ENCODE measurements at places on chromosomes 6 and 20.
A peak's percentile ranks its signal among the peaks of the same experiment; 100 is the strongest.

- no peak for DNase-seq
Observed at GRCh38 chr20:16222859-16223411, 350.3 kb downstream of the KIF16B start.

DNA sequence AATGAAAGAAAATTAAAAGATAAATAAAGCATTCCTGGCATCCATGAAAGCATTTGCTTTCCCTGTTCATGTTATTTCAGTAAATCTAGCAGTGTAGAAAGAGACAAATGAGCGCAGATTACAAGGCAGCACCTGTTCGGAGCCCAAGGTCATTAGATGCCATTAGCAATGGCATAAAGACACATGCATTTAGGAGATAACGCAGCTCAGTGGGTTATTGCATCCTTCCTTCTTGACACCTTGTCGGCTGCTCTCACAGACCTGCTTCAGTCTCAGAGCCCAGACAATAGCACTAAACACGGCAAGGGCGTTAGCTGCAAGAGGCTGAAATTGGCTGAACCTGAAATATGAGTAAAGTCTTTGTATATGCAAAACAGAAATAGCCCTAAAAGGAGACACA, 140.3 kb downstream of the ATXN1 start:
- no peak for DNase-seq

DNA sequence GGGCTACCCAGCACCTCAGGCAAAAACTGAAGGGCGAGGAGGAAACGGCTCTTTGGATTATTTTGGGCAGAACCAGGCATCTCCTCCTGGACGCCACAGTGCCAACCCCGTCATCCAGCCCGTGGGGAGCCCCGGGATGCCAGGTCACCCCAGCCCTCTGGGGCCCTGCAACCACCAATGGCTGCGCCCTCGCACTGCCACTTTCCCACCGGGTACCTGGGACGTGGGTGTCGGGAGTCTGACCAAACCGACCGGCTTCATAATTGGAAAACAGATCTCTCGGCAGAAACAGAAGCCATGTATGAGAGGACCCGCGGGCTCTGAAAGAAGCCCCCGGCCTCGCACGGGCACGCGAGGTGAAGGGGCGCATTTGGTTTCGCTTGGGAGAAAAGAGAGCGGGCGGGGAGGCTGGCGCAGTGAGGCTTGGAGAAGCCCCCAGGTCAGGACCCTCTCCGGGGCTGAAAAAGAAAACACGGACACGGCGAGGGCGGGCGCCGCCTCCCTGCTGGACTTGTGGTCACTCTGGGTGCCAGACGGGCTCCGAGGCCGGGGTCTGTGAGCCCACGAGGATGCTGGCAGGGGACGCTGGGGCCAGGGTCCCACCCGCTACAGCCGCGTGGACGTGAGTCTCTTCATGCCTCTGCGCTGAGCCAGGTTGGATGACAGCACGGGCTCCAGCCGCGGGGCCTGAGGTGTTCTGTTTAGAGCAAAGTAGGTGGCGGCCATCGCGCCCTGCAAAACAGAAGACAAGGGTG, 29.6 kb upstream of the MPC1 start:
- DNase-seq, result no peak

GRCh38 chr20:23165964-23166363, 79.8 kb upstream of the CD93 start:
- DNase-seq, result no peak

DNA sequence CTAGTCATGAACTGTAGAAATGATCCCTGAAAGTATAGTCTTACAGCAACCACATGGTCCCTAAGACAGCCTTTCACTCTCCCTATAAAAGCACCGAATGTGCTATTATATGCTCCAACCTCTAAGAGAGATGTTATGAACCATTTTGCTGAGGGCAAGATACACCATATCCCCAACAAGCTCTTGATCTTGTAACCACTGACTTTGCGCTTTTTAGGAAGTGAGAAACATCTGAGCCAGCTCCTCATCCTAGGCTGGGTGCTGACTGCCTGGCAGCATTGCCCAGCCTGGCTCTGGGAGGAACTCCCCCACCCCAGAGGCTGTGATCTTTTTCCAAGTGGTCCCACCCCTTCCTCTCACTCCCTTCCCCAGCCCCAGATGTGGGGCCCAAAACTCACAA, 3.1 kb upstream of the EMILIN3 start:
- no peak for DNase-seq

DNA sequence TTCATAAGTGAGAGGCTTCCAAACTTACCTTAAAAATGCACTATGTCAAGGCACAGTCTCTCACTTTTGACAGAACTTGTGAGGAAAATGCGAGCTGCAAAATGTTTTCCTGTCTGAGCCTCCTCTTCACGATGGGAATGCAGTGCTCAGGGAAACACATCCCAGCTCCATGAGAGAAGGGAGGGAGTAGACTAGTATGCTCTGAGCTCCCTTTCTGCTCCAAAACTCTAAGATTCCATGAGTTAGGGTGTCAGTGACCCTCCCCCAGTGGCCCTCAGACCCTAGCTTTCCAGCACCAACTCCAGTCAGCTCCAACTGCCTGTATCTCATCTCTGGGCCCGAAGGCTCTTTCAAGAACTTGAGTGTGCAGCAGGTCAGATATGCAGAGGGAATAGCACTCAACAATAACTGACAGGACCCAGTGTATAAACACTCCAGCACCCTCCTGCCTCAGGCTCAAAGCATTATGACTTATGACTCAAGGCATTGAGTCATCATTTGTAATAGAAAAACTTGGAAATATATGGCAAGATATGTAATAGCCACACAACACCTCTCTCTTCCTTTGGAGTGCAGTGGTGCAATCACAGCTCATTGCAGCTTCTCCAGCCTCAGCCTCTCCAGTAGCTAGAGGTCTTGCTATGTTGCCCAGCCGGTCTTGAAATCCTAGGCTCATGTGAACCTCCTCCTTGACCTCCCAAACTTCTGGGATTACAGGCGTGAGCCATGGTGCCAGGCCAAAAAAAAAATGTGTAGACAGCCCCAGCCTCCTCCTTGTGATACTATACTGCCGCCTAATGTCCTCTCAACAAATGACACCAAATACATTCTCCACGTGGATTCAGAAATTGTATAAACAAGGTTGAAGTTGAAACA, 16.7 kb upstream of the ENTPD6 start:
- DNase-seq, result peak; percentile 96

GRCh38 chr20:11844691-11845090, 73.0 kb upstream of the BTBD3 start:
- DNase-seq, result no peak

GRCh38 chr6:106082735-106083398, 3.3 kb upstream of the PRDM1 start:
- DNase-seq, result peak; percentile 95

GRCh38 chr20:59371431-59371830, 71.0 kb downstream of the EDN3 start:
- DNase-seq, result no peak

DNA sequence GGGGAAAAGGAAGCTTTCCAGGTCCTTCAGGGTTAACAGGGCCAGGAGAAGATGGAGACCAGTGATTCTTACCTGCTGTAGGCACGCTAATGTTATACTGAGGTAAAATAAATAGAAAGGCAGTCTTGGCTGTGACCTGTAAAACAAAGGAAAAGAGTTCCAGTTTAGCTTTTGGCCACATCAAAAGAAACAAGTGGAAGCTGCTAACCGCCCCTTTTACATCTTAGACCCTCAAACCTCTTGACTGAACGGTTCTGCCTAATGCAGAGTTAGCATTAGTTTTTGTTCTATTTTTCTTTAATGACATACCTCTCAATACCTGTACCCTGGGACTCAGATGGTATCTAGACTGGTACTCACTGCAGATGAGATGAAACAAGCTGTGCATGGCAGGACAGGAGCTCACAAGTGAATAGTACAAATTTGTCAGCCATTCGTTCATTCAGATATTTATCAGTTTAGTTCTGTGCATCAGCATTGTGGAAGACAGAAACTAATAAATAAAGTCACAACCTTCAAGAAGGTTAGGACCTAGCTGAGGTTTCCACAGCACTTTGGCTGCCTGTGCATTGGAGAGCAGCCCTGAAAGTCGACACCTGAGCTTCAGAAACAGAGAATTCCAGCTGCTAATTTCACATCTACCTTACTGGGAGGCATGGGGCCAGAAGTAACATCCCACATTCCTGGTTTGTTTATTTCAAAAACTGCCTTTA, 41.0 kb downstream of the TRAM2 start:
- no peak for DNase-seq

Data from ELR (cell line).